ENCODE measurements at places on chromosomes 3 and 15.

- no peak for DNase-seq
Measured at GRCh38 chr15:65663521-65663920, 41.8 kb downstream of the SLC24A1 start.

- no peak for DNase-seq
Measured at GRCh38 chr15:39587096-39587721, 6.3 kb downstream of the THBS1 start.

DNA sequence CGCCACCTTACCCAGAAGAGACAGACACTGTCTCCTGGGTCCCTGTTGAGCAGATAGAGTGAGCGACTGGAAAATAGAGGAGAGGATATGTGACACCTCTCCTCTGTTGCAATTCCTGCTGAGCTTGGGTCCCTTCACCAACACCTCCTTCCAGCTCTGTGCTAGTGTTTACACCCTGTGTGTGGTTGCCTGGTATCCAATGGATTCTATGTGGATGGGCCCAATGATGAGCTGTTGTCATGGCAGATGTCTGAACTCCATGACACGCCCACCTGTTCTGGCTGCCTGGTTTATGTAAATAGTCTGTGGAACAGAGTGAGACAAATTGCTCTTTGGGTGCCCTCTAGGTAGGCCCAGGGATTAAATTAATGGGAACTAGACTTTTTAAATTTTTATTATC, 23.7 kb downstream of the RBM5 start:
- DNase-seq = peak; percentile 14

- no peak for DNase-seq
Measured at GRCh38 chr3:13878281-13879101, 1.4 kb downstream of the WNT7A start.

- peak; percentile 92 for DNase-seq
Measured at GRCh38 chr3:184314363-184314699, at the start of gene EIF4G1. Gene EIF4G1, plus strand, starts transcription at chr3:184314606. Its CDS starts 1,191 bp downstream, at chr3:184315797.

GRCh38 chr3:135927155-135927554, 38.4 kb upstream of the PPP2R3A start:
- DNase-seq = peak; percentile 94

- peak; percentile 40 for DNase-seq
Measured at GRCh38 chr15:30997270-30997669, 5.8 kb upstream of the MTMR10 start.

Data from mammary epithelial cell (primary cell).